ENCODE measurements at places on chromosomes 3 and 15.

DNA sequence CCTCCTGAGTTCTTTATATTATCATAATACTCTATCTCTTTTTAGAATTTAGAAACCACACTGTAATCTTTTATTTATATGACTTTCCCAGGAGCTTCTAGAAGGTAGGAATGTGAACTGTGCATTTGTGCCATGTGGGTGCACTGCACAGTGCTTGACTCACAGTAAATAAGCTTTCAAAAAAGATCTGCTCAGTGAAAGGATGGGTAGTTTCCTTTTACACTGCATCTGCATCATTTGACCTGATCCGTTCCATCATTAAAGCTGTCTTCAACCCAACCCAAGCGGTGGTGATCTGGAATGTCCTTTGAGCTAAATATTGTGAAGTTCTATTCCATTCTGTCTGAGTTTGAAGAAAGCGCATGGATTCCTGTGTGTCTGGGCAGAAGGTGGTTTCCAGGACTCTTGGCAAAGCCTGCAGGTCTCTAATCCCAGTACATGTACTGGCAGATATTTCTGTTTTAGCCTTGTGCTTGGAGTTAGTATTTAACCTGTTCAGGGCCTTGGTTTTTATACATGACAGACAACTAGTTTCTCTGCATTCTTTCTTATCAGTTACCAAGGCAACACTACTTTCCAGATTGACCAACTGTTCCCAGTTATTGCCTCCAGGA is 96.7 kb downstream of the DHX30 start:
- DNase-seq, result no peak

GRCh38 chr3:99505646-99506269 is 132.6 kb upstream of the COL8A1 start:
- DNase-seq, result peak; percentile 88

DNA sequence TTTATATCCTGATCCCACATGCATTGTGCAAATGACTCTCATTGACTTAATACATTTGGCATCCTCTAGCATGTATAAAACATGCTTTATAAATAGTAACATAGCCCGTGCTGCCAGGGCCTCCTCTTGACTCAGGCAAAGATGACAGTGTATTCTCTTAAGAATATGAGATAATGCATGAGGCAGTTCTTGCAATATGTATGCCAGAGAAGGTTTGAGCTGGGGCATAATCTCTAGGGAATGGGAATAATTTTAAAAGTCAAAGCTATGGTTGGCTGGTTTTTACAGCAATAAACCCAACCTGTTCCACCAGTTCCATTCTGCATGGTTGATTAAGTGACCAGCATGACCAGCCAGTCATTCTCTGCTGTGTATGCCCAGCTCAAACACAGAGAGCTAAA is 179.0 kb upstream of the PFN2 start:
- DNase-seq, result no peak

DNA sequence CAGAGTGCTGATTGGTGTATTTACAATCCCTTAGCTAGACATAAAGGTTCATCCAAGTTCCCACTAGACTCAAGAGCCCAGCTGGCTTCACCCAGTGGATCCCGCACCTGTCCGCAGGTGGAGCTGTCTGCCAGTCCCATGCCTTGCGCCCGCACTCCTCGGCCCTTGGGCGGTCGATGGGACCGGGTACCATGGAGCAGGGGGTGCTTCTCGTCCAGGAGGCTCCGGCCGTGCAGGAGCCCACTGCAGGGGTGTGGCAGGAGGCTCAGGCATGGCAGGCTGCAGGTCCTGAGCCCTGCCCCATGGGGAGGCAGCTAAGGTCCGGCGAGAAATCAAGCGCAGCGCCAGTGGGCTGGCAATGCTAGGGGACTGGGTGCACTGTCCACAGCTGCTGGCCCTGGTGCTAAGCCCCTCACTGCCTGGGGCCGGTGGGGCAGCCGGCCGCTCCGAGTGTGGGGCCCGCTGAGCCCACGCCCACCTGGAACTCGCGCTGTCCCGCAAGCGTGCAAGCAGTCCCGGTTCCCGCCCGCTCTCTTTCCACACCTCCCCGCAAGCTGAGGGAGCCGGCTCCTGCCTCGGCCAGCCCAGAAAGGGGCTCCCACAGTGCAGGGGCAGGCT is 1206.3 kb downstream of the OTOL1 start:
- no peak for DNase-seq

GRCh38 chr3:55546866-55547669 is 60.0 kb upstream of the WNT5A start:
- DNase-seq, result peak; percentile 88

DNA sequence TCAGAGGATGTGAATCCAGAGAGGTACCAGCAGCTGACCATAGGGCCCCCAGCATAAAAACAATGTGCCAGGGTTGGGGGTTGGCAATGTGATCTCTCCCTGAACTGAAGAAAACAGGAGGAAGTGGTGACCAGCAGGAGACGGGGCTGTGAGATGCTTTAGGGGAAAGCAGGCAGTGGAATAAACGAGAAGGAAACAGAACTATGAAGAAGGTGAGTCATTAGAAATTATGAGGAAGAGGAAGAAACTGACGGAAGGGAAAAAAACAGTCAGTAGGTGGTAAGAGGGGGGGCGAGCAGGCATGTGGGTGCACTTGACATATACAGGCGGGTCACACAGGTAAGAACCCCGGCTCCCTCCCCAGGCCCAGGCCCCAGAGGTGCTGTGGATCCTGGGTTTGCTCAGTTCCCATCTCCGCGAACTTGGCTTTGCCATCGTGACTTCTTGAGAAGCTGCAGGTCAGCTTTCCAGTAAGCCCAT is 42.2 kb upstream of the B3GNT5 start:
- no peak for DNase-seq

GRCh38 chr15:69457304-69458280 is 5.0 kb downstream of the RPLP1 start:
- DNase-seq, result no peak

- peak; percentile 78 for DNase-seq
Measured at GRCh38 chr15:47870956-47871625, 153.8 kb downstream of the SEMA6D start.

DNA sequence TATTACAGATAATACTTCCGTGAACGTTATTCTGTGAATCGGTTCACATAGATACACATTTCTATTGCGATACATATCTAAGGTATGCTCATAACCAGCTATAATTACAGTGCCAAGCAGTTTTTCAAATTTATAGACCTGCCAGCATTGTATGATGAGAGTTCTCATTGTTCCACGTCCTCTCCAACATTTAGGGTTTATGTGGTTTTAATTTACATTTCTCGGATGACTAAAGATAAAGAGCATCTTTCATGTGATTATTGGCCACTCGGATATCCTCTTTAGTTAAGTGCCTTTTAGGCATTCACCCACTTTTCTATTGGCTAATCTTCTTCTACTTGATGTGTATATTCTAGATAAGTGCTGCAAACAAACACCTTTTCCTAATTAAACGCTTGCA is 134.7 kb upstream of the CCDC54 start:
- no peak for DNase-seq

GRCh38 chr15:76340198-76340802 is 3.7 kb downstream of the ISL2 start:
- DNase-seq, result no peak

Data from A673 (cell line).